ENCODE measurements at places on chromosomes 6 and 20.

GRCh38 chr6:148516217-148516616, 173.6 kb downstream of the SASH1 start:
- DNase-seq, result no peak

DNA sequence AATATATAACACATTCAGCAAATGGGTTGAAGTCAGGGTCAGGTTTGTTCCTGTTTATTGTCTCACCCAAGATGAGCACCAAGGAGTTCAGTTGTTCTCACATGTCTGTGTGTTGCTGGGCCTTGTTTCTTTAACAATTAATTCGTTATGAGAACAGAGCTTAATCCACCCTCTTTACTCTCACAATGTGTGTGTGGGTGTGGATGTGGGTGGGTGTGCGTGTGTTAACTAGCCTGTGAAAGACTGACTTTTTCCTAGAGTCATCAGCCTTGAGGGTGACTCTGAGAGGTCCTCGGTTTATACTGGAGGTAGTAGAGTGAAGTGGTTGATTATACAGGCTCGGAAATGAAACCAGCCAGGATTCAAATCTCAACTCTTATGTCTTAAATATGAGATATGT, 672.1 kb downstream of the MAFB start:
- DNase-seq, result no peak

GRCh38 chr6:165662749-165663376, at the start of gene PDE10A:
Gene PDE10A, minus strand, starts transcription at chr6:165663241. Its CDS starts 430 bp downstream, at chr6:165662811.
- peak; percentile 62 for DNase-seq

DNA sequence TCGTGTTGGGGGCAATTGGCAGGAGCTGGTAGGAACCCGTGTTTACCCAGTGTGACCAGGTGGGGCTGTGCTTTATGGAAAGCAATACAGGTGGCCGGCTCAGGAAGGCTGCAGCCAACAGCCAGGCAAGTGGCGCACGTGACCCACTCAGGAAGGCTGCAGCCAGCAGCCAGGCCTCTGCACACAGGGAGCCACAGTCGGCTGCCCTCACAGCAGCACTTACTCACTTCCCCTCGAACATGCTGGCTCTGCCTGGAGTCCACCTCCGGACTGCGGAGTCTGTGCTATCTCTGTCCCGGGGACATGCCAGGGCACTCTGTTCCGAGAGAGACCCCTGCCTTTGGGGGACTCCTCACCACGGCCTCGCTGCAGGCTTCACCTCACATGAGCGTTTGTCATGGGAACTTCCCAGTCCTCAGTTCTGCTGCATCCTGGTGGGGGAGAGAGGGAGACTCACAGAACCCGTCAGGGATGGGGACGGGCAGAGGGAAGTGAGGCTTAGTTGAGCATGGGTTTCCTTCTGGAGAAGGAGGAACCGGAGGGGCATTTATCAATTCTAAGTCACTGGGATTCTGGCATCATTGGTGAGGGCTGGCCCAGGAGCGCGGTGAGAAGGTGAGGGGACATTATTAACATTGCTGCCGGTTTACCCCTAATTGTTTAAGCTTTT, 76.8 kb downstream of the TTLL2 start:
- DNase-seq, result no peak

- no peak for DNase-seq
These were observed 117.1 kb upstream of the PREP start for GRCh38 chr6:105519954-105520353.

DNA sequence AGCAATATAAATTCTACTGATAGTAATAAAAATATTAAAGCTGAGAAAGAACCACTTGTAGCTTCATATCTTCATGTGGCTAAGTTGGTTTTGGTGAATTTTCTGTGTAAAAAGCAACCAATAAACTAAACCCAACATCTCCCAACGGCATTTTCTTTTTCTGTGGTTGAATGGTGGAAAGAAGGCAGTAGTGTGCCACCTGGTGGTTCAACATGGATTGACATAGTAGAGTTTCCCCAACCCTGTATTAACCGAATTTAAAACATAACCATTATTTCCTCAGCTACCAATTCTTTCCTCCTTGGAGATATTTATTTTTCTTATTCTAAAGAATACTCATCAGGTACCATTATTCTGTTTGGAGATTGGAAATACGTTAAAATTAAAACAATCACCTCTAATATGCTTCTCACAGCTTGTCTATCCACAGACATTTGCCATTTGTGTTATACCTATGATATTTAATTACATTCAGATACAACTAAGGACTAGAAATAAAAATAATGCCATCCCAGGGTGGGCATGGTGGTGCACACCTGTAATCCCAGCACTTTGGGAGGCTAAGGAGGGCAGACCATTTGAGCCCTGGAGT, 117.1 kb upstream of the EEF1E1 start:
- peak; percentile 62 for DNase-seq

DNA sequence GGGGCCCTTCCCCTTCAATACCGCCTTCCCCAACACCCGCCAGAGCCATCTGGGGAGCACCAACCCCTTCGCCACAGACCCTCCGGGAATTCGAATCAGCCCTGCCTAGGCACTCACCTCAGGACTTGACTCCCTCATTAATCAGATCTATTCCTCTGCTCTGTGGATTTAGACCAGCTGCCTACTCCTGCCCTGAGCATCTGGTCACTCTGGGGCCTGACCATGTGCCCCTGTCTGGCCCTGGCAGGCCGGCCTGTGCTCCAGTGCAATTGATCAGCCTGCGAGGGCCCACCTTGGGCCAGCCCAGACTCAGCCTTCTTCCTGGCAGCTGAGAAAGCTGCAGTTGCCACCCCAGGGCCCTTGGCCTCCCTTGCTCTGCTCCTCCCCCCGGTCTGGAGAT, 46.0 kb downstream of the GRM4 start:
- no peak for DNase-seq

GRCh38 chr6:31540640-31541039, 1.2 kb downstream of the DDX39B start:
- DNase-seq, result no peak

GRCh38 chr6:167734662-167735083, 92.0 kb upstream of the AFDN start:
- no peak for DNase-seq

DNA sequence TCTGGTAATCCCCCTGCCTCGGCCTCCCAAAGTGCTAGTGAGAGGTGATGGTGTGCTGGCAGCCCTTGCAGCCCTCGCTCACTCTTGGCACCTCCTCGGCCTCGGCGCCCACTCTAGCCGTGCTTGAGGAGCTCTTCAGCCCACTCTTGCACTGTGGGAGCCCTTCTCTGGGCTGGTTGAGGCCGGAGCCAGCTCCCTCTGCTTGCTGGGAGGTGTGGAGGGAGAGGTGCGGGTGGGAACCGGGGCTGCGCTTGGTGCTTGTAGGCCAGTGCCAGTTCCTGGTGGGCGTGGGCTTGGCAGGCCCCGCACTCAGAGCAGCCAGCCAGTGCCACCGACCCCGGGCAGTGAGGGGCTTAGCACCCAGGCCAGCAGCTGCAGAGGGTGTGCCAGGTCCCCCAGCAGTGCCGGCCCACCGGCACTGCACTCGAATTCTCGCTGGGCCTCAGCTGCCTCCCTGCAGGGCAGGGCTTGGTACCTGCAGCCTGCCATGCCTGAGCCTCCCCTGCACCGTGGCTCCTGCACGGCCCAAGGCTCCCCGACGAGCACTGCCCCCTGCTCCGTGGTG, 189.0 kb upstream of the ASCC3 start:
- DNase-seq, result no peak

GRCh38 chr6:159439651-159440050, 253.4 kb downstream of the SOD2 start:
- no peak for DNase-seq

DNA sequence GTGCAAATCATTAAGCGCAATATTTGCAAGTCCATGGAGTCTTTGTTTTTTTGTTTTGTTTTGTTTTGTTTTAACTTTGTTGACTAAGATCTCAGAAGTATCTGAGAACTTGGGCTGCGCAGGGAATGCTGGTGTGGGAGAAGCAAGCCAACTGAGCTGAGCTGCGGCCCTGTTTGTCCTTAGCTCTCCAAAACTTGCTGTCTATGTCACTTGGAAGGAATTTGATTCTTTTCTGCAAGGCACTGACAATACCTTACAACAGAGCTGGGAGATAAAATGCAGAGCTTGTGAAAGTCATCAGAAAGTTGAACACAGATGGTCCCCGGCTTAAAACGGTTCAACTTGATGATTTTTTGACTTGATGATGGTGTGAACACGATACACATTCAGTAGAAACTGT, 5.4 kb downstream of the SLC22A23 start:
- no peak for DNase-seq

DNA sequence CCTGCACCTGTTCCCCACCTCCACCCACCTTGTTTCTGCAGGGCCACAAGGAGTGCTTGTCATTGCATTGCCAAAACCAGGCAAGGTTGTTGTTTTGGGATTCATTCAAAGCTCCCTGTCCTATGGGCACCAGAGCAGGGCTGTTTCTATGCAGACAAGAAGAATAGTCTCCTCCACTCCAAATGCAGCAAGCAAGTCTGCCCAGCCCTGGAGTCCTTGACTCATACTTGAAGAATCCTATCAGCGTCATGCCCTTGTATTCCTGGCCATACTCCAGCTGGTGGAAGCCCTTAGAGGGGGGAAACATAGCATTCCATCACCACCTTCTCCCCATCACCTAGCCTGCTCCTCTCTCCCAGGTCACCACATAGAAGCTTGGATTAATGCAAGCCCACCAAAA, 145.3 kb upstream of the ECI2 start:
- no peak for DNase-seq

- DNase-seq, result no peak
These were observed 227.0 kb downstream of the PHF3 start for GRCh38 chr6:63862486-63863198.

DNA sequence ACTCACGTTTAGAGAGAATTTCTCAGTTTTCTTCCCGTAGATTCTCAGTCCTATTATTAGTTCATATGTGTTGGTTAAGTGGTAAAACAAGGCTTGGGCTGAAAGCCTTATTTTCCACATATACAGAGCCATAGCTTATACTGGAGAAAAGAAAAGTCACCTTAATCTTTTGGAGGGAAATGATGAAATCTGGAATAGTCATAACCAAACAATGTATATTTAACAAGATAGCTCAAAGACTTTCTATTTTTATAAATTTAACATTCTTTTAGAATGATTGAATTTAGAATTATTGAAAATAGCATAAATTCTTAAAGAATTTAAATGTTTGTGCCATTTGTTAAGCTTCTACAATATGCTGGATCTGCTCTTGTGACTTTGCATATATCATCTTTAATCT, 85.8 kb downstream of the CDKAL1 start:
- no peak for DNase-seq

DNA sequence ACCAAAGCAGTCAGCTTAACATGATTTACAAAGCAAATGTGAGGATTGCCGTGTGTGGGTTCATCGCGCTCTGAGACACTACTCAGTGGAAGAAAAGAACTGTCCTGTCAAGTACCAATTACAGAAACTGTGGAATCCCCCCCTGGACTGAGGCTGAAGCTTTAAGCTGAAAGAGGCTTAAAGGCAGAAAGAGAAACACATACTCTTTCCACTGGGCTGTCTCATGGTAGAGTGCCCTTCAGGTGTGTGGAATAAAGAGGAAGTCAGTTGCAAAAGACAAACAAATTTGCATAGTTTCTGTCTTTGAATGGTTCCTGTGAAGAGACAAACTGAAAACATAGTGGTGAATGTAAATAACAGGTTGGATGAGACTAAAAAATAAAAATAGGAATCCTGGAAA, 560.4 kb upstream of the SYNCRIP start:
- DNase-seq, result no peak

GRCh38 chr6:105755885-105756284, 330.3 kb upstream of the PRDM1 start:
- no peak for DNase-seq

DNA sequence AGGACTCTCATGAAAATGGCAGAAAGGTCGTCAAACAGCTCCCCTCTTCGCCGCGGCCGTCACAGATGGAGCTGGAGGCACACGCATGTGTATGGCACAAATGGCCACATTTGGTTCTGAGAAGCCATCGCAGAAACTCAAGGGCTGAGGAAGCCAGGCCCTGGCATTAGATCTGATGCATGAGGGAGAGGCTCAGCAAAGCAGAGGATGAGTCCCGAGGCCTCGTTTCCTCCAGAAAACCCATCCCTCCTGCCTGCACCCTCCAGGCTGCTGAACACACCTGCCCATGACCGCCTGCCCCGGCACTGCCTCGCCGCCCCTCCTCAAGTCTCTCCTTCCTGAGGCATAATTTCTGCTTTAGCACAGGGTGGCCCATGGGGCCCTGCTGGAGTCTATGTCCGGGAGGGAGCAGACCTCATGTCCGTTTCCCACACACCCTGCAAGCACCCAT, 240.3 kb downstream of the DLL1 start:
- DNase-seq, result no peak

- no peak for DNase-seq
These were observed 350.5 kb downstream of the PRL start for GRCh38 chr6:21946298-21946783.

DNA sequence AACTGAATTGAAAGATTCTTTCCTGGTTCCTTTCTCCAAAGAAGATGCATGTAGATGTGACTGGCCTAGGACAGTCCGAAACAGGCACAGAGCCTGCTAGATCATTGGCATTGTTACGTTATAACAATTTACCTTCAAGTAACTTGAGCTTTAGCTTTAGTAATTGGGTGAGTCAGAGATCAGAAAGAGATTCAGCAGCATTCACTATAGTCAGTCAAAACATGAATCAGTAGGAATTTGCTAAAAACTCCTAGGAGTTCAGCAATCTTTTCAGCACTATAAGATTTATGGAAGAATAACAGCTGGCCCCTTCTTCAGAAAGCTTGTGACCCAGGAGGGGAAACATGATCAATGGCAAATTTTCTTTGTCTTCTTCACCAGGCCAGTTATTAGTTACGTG, 281.7 kb upstream of the PRDM1 start:
- DNase-seq, result no peak

DNA sequence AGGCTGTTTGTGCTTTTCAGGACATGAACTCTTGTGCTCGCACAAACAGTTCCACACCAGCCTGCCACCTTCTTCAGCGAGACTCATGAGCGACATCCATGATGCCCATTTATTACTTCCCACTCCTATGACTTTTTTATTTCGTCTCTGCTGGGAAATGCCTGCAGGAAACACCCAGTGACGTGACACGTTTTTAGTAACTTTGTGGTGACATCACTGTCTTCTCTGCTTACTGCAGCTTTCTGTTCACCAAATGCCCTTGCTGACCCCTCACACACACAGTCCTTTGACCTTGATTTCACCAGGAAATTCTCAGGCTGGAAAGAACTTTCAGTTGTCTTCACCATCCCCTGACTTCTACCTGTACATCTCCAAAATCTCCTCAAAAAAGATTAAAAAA, 8.9 kb downstream of the TRIM40 start:
- no peak for DNase-seq

DNA sequence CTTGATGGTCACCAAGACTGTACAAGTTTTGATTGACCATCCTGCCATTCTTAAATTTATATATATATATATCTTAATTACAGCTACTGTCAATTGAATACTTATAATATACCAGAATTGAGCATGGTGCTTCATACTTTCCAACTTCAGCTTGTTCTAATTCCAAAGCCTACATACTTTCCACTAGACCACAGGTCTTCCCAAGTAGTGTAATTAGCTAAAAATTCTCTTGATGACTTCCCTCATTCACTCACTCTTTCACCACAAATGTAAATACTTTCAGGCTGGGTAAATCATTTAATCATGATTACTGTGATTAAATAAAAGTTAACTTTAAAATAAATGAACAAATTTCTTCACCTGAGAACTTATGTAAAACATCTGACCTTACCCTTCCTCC, 3.4 kb downstream of the ASF1A start:
- no peak for DNase-seq

- DNase-seq, result peak; percentile 46
These were observed 111.5 kb downstream of the ARHGAP18 start for GRCh38 chr6:129598244-129599187.

- DNase-seq, result no peak
These were observed 235.7 kb downstream of the DOK5 start for GRCh38 chr20:54711071-54711470.

Measured in GM13977 (cell line).